ENCODE measurements at places on chromosomes 16 and 17.

GRCh38 chr16:23501291-23501690, 9.0 kb downstream of the GGA2 start:
- DNase-seq: no peak

- DNase-seq: no peak
Observed at GRCh38 chr16:1538804-1539520, 5.5 kb downstream of the TMEM204 start.

DNA sequence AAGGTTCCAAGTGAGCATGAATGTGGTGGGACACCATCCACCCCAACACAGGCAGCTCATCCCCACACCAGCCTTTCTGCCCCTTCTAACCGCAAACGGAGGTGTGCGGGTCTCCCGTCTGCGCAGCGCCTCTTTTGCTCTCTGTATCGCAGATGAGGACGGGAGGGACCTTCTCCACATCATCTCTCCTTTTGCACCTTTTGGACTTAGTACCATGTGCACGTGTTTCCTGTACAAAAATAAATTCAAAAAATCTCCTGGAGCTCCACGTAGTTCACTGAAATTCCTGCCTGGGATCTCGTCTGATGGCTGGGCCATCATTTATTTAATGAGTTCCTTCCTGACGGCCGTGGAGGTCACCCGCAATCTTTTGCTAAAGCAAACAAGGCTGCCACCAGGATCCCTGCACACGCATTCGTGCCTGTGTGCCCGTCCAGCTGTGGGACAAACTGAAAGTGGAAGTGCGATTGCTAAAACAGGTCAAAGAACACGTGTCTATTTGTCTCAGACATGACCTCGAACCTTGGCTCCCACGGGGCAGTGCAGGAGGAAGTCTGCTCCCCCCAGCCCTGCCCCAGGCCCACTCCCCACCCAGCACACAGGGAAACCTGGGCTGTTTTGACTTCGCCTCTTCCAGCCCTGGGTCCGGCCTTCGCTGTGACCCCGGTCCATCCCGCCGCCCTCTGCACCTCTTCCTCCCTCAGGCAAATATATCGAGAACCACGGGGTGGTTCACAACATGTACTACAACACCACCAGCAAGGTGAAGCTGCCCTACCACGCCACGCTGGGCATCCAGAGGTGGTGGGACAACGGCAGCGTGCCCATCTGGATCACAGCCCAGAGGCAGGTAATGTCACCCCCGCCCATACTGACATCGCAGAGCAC, 2.3 kb downstream of the ENPP7 start:
- DNase-seq: no peak

- no peak for DNase-seq
Observed at GRCh38 chr16:27334838-27335237, 21.1 kb downstream of the IL4R start.

- DNase-seq: no peak
Observed at GRCh38 chr17:12625092-12625491, 40.6 kb upstream of the MYOCD start.

DNA sequence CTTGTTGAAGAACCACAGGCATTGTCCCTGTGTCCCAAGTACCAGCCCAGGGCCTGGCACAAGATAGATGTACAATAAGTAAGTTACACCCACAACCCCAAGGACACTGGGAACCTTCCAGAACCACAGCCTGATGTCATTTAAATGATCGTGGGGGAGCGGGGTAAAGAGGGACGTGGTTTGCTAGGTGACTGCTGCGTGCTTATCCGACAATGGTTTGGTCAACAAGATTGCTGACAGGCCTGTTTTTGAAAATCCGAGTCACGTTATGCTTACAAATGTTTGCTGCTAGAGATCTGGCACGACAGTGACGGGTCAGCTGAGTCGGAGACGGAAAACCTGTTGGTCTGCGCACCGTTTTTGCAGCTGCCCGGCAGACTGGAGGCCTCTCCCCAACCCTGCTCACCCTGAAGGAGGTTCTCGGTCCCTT, 22.8 kb downstream of the COTL1 start:
- no peak for DNase-seq

- no peak for DNase-seq
Observed at GRCh38 chr17:56870081-56870651, 36.2 kb downstream of the DGKE start.

- DNase-seq: peak; percentile 14
Observed at GRCh38 chr16:74862743-74863244, 88.2 kb upstream of the FA2H start.

GRCh38 chr16:22333457-22333994, 36.3 kb downstream of the POLR3E start:
- DNase-seq: no peak

- peak; percentile 58 for DNase-seq
Observed at GRCh38 chr16:57530104-57530521, 6.3 kb downstream of the CCDC102A start.

GRCh38 chr16:85948616-85949265, 49.8 kb downstream of the IRF8 start:
- no peak for DNase-seq

DNA sequence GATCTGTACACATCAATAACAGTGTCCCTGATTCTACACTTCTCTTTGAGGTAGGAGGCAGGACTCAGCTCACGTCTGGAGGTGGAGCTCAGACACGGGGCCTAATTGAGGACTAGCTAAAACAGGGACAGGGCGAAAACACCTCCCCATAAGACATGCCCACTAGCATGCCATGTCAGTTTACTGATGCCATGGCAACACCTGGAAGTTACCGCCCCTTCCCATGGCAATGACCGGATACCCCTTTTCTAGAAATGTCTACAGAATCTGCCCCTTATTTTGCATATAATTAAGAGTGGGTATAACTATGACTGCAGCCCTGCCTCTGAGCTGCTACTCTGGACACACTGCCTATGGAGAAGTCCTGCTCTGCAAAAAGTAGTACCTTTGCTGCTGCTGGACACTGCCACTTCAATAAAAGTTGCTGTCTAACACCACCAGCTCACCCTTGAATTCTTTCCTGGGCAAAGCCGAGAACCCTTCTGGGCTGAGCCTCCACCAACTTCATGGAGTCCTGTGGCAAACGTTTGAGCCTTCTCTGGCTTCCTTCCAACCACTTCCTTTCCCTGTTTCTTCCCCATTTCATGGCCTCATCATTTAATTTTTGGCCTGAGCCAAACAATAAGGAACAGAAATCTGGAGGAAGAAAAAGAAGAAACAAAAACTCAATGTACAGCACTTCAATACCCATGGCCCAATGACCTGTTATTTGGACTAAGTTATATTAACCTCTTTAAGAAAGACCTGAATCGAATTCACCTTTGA, 21.0 kb downstream of the PHB1 start:
- no peak for DNase-seq

DNA sequence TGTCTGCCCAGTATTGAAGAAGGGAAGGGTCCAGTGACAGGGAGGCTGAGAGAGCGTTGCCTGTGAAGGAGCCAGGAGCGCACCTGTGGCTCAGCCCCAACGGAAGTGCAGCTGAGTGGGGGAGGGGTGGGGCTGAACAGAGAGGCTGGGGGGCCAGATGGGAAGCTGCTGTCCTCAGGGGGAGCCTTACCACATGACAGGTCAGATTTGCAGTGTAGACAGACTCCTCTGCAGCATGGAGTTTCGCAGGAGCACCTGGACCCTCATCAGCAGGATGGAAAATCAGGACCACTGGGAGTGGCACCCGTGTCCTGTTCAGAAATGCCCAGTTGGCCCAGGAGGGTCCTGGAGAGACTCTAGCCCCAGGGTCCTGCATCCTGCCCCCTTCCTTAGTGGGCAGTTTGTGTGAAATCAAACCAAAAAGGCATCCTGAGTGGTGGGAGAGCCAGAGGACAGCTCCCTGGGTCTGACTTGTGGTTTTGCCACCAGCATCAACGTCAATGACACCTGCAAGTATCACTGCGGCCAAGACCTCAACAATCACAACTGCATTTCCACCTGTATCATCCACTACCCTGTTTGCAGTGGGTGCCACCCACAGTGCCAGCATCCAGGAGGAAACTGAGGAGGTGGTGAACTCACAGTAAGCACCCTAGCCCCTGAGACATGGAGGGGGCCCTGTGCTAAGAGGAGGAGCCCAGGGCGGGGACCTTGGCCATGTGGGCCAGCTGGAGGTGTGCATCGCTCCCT, 7.8 kb downstream of the CD300A start:
- DNase-seq: no peak

DNA sequence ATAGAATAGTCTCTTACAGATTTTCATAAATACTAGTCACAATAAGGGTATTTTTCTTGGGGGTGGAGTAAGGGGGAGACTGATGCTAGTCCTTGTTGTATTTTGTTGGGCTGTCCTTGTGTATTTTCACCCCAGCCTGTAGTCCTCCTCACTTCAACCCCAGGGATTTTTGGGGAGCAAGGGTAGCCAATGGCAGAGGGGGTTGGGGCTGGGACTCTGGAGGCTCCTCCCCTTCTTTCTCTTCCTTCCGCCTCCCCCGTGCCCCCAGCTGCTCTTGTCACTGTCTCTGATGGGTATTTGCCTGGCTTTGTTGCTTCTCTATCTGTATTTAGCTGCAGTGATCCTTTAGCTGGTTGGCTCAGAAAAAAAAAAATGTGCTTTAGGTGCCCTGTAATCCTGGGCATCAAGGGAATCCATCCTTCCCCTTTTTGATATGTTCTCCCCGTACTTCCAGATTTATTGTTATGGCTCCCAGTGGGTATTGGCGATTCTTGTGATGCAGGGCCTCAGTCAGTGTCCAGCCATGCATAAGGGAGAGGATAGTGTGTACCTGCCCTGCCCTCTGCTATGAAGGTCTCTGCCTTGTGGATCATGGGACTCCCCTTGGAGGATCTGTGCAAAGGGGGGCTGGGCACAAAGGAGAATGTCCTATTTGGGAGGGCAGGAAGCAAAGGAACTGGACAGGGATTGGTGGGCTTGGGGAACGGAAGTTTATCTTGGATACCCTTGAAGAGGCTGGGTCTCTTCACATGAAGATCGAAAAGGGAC, 16.5 kb downstream of the SNF8 start:
- no peak for DNase-seq

DNA sequence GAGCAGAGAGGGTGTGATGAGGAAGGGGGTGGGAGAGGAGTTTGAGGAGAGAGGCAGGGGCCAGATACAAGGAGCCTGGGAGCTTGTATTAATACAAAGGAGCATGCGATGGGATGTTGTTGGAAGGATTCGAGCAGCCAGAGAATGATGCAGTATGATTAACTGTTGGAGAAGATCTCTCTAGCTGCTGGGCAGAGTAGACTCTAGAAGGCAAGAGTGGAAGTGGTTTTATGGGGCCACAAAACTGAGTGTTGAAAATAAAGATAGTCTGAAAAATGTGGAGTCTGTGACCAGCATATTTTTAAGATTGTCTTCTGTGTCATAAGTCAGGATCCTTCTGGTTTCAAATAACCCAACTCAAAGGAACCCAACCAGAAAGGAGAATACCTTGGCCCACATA, 98.3 kb downstream of the MSI2 start:
- DNase-seq: no peak

DNA sequence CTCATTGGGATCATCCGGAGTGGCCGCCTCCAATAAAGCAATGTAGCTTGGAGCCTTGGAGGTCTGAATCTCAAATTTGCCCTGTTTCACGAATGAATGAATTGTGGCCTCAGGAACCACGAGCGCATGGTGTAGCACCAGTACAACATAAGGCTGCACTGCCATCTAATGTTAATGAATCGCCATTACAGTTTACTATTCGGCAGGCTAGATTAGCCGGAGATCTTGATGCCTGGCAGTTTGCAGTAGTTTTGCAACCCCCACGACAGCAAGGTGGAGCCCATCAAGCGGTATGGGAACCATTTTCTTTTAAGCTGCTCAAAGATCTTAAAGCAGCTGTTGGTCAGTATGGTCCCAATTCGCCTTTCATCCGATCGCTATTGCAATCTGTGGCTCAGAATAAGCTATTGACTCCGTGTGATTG, 18.8 kb downstream of the ALOX15B start:
- peak; percentile 62 for DNase-seq

DNA sequence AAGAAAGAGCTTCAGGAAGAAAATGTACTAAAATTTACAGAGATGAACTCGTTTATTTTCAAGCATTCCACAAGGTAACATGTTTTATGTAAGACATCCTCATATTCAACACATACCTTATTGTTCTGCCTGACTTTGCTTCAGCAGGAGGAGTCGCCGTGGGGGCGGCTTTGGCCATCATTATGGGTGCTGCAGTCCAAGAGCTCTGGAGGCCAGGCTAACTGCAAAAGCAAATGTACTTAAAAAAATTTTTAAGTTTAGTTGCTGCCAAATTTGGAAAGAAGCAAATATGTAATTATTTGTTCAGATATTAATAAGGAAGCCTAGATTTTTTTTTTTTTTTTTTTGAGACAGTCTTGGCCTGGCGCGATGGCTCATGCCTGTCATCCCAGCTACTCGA, 4.1 kb upstream of the SPG7 start:
- no peak for DNase-seq

DNA sequence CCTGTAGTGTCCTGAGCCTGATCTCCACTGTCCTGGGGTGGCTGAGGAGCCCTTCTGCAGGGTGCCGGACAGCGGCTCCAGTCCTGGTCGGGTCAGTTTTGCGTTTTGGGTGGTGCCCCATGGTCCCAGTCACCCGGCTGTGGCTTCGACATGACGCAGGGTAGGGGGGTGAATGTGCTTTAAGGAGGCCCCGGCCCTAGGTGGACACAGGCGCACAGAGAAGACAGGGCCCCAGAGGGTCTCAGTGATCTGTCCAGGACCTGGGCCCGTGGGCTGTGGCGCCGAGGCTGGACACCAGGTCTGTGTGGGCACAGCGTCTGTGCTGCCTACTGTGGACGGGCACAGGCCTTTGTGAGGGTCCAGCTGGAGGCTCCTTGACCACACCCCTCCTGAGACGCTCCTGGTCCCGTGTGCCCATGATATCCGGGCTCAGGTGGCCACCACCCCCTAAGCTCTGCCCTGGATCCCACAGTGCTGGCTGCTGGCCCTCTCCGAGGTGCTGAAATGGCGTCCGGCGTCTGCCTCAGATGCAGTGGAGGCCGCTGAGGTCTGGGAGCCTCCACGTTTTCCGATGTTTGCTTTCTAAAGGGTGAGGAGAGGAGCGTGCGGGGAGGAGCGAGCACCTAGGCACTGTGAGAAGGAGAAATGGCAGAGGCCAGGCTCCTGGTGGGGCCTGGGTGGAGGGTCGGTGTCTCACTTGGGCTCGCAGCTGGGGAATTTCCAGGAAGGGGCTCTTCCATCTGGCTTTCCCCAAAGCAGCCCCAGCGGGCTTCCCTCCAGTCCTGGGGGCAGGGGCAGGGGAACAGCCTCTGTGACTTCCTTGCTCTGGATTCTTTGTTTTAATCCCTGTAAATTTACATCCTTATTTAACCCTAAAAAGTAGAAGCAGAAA, 56.1 kb upstream of the ACSF3 start:
- no peak for DNase-seq

- peak; percentile 61 for DNase-seq
Observed at GRCh38 chr17:40122999-40123810, 1.4 kb downstream of the MSL1 start.

GRCh38 chr16:87369117-87369765, 14.3 kb downstream of the FBXO31 start:
- no peak for DNase-seq

GRCh38 chr16:67245674-67246080, 1.6 kb downstream of the FHOD1 start:
- DNase-seq: no peak

- DNase-seq: no peak
Observed at GRCh38 chr16:85905110-85906095, 6.4 kb downstream of the IRF8 start.

All from activated naive CD4-positive, alpha-beta T cell treated with anti-CD3 and anti-CD28 coated beads, Interleukin-2, amount 50 U/mL, for 72 hours (primary cell).